Daoy (cell line): ENCODE measurements at places on chromosomes 2 and 18. TPM values are rescaled to one million over a fixed set of nuclear protein-coding genes. Genes with fewer than 3 reads are reported as not detected.

The UGT1A5 gene
- 0.34 TPM in 1 of 2 replicates, not detected in the other for total RNA-seq

The UGT1A3 gene
- total RNA-seq, result not detected in 2 replicates

The IL1R2 gene
- total RNA-seq, result not detected in 2 replicates

The SLC38A11 gene
- total RNA-seq, result not detected in 2 replicates

The ARHGAP28 gene
- total RNA-seq, result 3.6 and 25.5 TPM in 2 replicates

The ANKRD62 gene
- total RNA-seq, result not detected in 2 replicates

The RPRM gene
- total RNA-seq, result 0.12 and 0.40 TPM in 2 replicates

The MAL gene
- total RNA-seq, result 0.29 and 5.7 TPM in 2 replicates

The FBXO15 gene
- 0.63 and 0.91 TPM in 2 replicates for total RNA-seq

The HOXD8 gene
- total RNA-seq, result 9.7 and 9.9 TPM in 2 replicates

The ZNF804A gene
- 0.27 and 1.5 TPM in 2 replicates for total RNA-seq

The MYCN gene
- 0.23 and 0.36 TPM in 2 replicates for total RNA-seq

The GALR1 gene
- total RNA-seq, result not detected in 2 replicates
